Endothelial cell of umbilical vein (primary cell): ENCODE measurements at places on chromosomes 6 and 20. TPM values are rescaled to one million over a fixed set of nuclear protein-coding genes. Genes with fewer than 3 reads are reported as not detected.

- no peak overlapping the region for H3K4me3 ChIP-seq
- no peak overlapping the region for H3K27ac ChIP-seq
Observed at GRCh38 chr6:108710030-108710429, 138.2 kb upstream of the ARMC2 start.

DNA sequence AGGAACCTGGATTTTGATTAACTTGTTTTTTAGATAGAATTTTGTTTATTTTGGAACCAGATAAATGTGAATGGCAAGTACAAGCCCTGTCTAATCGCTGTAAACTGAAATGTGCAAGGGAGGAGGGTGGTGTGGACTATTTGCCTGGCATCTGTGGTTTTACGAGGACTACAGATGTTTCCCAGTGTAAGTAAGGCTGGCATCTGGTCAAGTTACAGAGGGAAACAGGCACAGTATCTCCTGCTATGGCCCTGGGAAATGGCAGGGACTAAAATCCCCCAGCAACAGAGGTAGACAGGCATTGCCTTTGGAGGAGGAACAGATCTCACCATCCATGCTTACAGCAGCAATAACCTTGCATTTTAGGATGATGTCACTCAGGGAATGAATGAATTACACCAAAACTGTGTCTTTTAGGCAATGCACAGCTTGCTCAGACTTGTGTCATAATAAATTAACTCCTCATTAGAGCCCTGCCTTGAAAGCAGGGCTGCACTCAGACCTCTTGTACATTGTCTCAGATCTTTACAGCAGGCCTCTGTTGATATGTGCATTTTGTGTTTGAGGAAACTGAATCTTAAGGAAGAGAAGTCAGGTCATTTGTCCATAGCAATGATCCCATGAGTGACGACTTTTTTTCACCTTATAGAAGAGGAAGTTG is 96.2 kb downstream of the TCP11 start:
- H3K27me3 ChIP-seq: no peaks in the 10 kb centered on the region
- peak overlapping the region; percentile 90 for H3K27ac ChIP-seq
- DNase-seq: peak; percentile 96
- no peak overlapping the region for H3K4me3 ChIP-seq

DNA sequence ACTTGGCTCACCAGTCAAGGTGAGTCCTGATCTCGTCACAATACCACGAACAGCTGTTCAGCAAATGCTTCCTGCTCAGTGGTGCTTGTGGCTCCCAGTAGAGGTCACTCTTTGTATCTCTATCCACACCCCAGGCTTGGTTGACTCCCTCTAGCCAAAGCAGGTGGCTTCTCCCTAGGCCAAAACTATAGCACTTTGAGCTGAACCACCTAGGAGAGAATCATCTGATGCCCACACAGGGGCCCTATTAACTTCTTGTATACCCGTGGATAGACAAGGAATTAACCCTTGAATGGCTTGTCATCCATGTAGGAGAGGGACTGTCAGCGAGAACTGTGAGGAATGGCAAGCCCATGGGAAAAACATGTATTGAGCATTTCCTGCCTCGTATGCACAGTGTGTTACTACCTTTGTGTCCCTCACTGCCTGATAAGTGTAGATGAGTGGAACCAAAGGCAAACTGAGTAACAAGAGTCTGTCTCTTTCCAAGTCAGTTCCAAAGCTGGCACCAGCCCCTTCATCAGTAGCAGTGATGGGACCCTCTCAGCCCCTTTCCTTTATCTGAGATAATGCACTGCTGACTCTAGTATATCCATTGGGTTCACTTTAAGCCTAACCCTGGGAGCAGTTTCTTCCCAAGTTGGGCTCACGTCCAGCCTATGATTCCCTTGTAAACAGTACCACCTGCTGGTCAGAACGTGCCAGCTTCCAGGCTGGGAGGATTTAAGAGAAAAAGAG is 42.5 kb downstream of the EIF2S2 start:
- H3K27ac ChIP-seq: no peak overlapping the region
- H3K36me3 ChIP-seq: peaks cover 11% of the 10 kb centered on the region
- DNase-seq: peak; percentile 90
- H3K4me1 ChIP-seq: no peaks in the 10 kb centered on the region
- no peak overlapping the region for H3K4me3 ChIP-seq

DNA sequence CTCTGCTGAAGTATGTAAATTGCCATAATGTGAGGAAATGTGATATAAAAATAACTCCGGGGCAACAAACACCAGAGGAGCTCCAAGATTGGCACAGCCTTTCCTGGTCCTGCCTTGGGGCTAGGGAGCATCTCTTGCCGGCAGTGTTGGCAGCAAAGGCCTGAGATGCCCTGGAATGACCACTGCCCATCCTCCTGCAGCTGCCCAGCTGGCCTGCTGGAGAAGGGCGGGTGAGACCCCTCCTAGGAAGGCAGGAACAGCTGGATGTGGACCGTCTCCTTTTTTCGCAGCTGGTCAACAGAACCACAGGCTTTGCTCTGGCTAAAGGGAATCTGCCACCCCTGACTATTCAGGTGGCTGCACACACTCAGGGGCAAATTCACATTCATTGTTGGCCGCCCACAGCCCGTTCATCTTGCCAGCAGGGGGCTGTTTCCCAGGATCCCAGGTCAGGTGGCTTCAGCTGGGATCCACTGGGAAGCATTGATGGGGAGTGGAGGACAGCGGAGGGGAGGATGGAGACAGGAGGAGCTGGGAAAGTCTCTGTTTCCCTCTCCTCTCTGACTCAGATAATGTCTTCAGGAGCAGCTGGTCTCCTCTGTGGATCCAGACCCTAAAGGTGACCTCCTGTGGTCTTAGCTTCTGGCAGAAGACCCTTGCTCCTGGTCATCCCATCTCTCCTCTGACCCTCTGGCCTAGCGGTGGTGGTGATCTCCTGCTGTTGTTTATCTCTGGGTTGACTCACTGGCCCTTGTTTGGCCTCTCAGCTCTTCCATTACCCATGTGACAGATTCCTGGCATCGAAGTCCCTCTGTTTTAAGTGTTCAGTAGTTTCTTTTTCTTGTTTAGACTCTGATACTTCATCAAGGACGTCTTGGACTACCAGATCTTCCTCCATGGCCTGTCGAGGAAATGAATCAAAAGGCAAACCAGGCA is 336.7 kb downstream of the DHX35 start:
- no peaks in the 10 kb centered on the region for H3K36me3 ChIP-seq
- H3K27ac ChIP-seq: no peak overlapping the region

GRCh38 chr20:18091623-18092022 is 33.9 kb upstream of the OVOL2 start:
- no peak overlapping the region for H3K4me3 ChIP-seq
- no peaks in the 10 kb centered on the region for H3K36me3 ChIP-seq
- DNase-seq: no peak
- no peaks in the 10 kb centered on the region for H3K4me1 ChIP-seq
- H3K27ac ChIP-seq: no peak overlapping the region

DNA sequence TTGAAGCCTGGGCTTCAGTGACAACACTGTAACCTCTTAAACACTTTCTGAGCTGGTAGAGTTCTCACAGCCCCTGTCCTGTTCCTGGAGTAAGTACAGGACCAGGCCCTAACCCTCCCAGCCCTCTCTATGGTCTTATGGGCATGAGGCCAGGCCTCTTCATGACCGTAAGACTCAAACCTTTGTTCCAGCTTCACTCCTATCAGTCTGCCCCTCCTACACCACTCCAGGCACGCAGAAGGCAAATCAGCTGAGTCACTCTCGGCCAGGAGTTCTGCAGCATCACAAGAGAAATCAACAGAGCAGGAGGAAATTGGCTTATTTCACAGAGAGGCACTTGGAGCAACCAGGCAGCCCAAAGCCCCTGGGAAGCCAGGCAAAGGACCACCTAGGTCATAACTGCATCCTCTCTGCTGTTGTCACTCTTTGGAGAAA is 25.3 kb upstream of the CHD6 start:
- H3K36me3 ChIP-seq: no peaks in the 10 kb centered on the region
- H3K27me3 ChIP-seq: peaks cover 9% of the 10 kb centered on the region
- no peak overlapping the region for H3K4me3 ChIP-seq

DNA sequence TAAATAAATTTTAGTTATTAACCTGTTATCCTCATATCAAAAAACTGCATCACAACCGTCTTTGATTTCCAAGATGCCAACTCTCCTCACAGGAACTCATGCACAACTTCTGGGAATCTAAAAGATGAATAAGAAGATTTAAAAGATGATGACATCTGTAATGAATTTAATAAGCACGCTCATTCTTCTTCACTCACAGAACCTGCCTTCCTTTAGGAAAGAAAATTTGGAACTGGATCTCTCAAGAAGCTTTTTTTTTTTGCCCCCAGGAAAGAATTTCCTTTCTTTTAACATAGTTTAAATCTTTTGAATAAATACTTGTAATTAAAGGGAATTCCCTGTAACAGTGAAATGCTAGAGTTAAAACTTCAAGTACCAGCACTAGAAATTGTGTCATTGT is 161.5 kb downstream of the HIVEP2 start:
- H3K4me3 ChIP-seq: no peak overlapping the region
- no peaks in the 10 kb centered on the region for H3K36me3 ChIP-seq
- H3K4me1 ChIP-seq: peaks cover 13% of the 10 kb centered on the region
- no peak overlapping the region for H3K27ac ChIP-seq
- DNase-seq: no peak
- H3K27me3 ChIP-seq: no peaks in the 10 kb centered on the region

- no peak overlapping the region for H3K4me3 ChIP-seq
- H3K4me1 ChIP-seq: no peaks in the 10 kb centered on the region
- DNase-seq: no peak
- no peaks in the 10 kb centered on the region for H3K27me3 ChIP-seq
- no peak overlapping the region for H3K27ac ChIP-seq
- no peaks in the 10 kb centered on the region for H3K36me3 ChIP-seq
Observed at GRCh38 chr6:165045631-165046030, 263.8 kb downstream of the C6orf118 start.

DNA sequence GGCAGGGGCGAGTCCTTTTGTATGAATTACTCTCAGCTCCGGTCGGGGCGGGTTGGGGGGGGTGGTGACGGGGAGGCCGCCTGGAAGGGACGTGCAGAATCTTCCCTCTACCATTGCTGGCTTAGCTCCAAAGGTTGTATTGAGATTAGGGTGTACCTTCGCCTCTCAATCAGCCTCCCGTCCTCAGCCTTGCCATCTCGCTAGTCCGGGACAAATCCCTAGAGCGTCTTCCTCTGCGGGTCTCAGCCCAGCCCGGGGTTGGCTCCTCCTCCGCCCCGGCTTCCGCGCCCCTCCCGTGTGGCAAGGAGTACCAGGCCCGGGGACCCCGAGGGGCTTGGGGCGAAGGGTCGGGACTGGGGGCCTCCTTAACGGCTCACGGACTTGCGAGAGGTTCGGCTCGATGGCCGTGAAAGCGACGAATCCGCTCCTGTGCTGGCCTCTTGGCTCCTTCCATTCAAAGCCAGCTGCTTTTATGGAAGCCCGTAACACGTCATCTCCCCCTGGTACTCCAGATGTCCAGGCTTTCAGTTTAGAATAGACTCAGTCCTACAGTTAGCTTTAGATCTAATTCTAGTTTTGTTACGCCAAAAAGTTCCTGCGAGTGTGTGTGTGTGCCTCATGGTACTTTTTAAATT is 636 bp upstream of the EEF1A1 start:
- peak overlapping the region; percentile 70 for H3K4me3 ChIP-seq
- peak; percentile 91 for DNase-seq
- H3K36me3 ChIP-seq: peaks cover 19% of the 10 kb centered on the region
- H3K4me1 ChIP-seq: peaks cover 28% of the 10 kb centered on the region
- H3K27ac ChIP-seq: peak overlapping the region; percentile 100

- no peaks in the 10 kb centered on the region for H3K36me3 ChIP-seq
- H3K4me3 ChIP-seq: no peak overlapping the region
- DNase-seq: peak; percentile 5
- no peaks in the 10 kb centered on the region for H3K27me3 ChIP-seq
Observed at GRCh38 chr6:118963003-118963402, 28.0 kb upstream of the MCM9 start.

GRCh38 chr6:140915103-140915502 is 1217.6 kb upstream of the GJE1 start:
- H3K4me3 ChIP-seq: no peak overlapping the region
- H3K27me3 ChIP-seq: no peaks in the 10 kb centered on the region
- DNase-seq: no peak
- no peak overlapping the region for H3K27ac ChIP-seq
- no peaks in the 10 kb centered on the region for H3K4me1 ChIP-seq

DNA sequence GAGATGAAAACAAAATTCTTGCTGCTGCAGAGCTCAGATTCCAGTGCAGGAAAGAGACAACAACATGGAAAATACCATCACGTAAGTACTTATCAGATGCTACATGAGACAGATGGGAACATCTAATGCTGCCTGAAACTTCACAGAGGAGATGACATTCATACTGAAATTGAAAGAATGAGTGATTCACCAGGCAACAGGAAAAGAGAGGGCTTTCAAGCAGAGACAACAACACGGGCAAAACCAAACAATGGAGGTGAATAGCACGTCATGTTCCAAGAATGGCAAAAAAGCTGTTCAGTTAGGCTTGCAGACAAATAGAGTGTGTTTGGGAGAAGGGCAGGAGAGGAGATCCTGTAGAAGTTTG is 39.3 kb downstream of the GTF2H5 start:
- DNase-seq: peak; percentile 87
- peak overlapping the region; percentile 2 for H3K4me3 ChIP-seq
- peaks cover 26% of the 10 kb centered on the region for H3K4me1 ChIP-seq

DNA sequence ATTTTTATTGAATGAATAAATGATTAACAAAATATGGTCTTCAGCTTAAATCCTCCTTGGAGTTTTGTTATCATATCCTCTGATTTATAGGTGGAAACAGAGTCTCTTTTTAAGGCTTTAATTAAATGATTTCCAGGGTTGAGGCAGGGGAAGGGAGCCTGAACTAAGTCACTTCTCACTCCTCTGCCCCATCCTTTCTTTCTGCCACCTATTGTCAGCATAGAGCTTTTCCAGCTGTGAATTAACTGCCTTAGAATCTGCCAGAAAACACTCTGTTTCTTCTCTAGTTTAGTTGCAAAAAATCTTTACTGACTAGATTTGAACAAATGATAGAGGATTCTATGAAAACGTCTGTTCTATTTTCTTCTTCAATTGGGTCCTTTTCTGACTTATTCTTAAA is 9.8 kb downstream of the OGFRL1 start:
- H3K4me3 ChIP-seq: no peak overlapping the region
- no peak overlapping the region for H3K27ac ChIP-seq
- H3K4me1 ChIP-seq: peaks cover 5% of the 10 kb centered on the region
- H3K36me3 ChIP-seq: peaks cover 18% of the 10 kb centered on the region
- no peaks in the 10 kb centered on the region for H3K27me3 ChIP-seq

GRCh38 chr20:58817748-58818147 is 33.0 kb downstream of the GNAS-AS1 start:
- H3K27me3 ChIP-seq: no peaks in the 10 kb centered on the region
- no peak for DNase-seq
- no peaks in the 10 kb centered on the region for H3K36me3 ChIP-seq
- H3K4me3 ChIP-seq: no peak overlapping the region

GRCh38 chr6:35203680-35204079 is 10.1 kb upstream of the SCUBE3 start:
- H3K4me1 ChIP-seq: no peaks in the 10 kb centered on the region
- DNase-seq: no peak
- H3K27me3 ChIP-seq: peaks cover 30% of the 10 kb centered on the region

Gene CALHM4
- total RNA-seq: 0.72 TPM in 1 of 2 replicates, not detected in the other

Gene PI3
- total RNA-seq: not detected in 2 replicates

Gene MUCL3
- total RNA-seq: not detected in 2 replicates

Gene TMEM244
- not detected in 2 replicates for total RNA-seq

Gene SLC35D3
- not detected in 2 replicates for total RNA-seq

Gene TP53TG5
- total RNA-seq: not detected in 2 replicates

Gene ACTL10
- 0.62 and 1.4 TPM in 2 replicates for total RNA-seq
